Muscle of back (tissue), 13 donors: ENCODE measurements at places on chromosomes 7 and 10.

GRCh38 chr7:128084896-128085608 lies 53.8 kb upstream of the LRRC4 start:
- DNase-seq: no peak

GRCh38 chr7:112358513-112358912 lies 91.7 kb upstream of the IFRD1 start:
- no peak for DNase-seq

GRCh38 chr10:75672842-75673241 lies 241.4 kb downstream of the LRMDA start:
- DNase-seq: no peak

GRCh38 chr7:47785923-47786556 lies 162.2 kb downstream of the PKD1L1 start:
- no peak for DNase-seq

DNA sequence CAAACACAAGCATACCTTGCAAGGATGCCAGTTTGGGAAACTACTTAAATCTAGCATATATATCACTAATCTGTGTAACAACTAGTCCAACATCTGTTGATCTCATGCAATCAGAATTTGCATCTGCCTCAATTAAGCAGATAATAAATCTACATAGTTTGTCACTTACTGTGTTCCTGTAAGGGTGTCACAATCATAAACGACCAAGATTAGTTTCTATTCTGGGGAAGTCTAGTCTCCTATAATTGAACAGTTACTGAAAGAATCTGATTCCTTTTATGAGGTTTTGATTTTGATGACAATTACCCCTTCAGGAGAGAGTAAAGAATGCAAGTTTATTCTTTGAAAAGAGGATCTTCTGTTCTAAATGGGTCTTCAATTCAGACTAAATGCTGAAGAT lies 85.5 kb upstream of the LRRN3 start:
- DNase-seq: no peak

DNA sequence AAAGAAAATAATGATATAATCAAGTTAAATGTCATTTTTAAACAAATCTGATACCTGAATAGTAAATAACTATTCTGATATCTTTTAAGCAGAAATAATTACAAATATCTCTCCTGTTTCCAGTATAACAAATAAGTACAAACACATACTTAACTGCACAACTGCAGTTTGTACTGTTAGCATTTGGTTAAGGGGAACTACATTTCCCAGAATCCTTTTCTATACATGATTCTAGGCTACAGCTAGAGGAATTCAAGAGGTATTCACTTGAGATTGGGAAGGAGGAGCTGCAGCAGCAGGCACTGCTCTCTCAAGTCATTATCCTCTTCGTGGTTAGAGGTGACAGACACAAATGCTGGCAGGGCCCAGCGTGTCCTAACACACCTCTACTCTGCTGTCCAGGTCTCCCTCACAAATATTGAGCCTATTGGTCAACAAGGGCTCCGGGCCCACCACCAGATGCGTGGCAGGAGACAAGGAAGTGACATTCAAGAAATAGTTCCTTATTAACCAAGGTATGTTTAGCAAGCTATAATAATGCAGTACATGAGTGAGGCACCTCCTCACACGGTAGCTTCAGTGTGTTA lies 255.1 kb upstream of the MKLN1 start:
- DNase-seq: no peak

- no peak for DNase-seq
Measured at GRCh38 chr10:21141946-21142492, 244.9 kb upstream of the NEBL start.

DNA sequence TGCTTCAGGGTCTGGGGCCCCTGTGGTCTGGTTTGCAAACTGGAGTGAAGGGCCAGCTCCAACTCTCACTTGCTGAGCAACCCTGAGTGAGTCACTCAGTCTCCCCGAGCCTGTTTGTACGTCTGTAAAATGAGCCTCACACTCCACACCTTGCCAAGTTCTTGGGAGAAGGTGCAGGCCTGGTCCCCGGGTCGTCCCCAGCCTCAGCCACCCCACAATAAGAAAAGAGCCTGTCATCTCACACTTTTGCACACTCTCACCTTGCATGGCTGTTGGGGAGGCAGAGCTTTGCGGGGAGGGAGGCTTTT lies 5.2 kb downstream of the GRIFIN start:
- DNase-seq: no peak

- DNase-seq: no peak
Measured at GRCh38 chr7:155710530-155710929, 66.1 kb downstream of the RBM33 start.

DNA sequence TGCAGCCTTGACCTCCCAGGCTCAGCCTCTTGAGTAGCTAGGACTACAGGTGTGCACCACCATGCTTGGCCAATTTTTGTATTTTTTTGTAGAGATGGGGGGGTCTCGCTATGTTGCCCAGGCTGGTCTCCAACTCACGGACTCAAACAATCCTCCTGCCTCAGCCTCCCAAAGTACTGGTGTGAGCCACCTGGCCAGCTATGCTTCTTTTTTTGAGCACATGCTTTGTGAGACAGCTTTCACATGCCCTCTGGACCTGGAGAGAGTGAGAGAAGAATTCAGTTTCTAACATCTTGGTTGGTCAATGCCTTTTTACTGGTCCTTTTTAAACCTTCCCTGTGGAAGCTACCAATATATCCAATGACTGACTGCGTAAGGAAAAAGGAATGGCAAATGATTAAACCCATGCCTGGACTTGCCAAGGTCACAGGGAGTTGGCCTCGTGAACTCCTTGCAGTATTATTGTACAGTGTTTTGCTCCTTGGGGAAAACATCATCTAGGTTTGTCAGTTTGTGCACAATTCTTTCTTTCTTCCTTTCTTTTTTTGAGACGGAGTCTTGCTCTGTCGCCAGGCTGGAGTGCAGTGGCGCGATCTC lies 6.2 kb upstream of the FOXK1 start:
- DNase-seq: no peak

- no peak for DNase-seq
Measured at GRCh38 chr10:12852687-12853086, 148.8 kb downstream of the CCDC3 start.

DNA sequence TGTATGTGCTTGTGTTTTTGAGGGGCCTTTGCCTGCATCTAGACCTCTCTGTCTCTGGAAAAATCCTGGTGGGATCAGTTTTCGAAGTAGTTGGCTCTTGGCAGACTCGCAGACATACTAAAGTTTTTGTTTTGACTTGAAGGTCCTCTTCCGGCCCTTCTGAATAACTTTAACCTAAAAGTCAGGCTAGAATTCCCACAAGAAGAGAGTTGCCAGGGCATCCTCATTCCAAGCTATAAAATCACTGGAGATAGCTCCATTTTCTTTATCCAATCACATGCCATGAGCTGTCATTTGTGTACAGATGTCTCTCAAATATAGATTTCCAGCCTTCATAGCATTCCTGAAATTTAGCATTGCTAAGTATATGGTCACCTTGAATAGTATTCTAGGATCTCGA lies 967.8 kb downstream of the LRMDA start:
- no peak for DNase-seq

GRCh38 chr10:110868981-110869380 lies 2.7 kb upstream of the PDCD4 start:
- no peak for DNase-seq

- DNase-seq: no peak
Measured at GRCh38 chr7:98357751-98358161, 43.1 kb downstream of the BAIAP2L1 start.

- DNase-seq: no peak
Measured at GRCh38 chr10:114516356-114516755, 112.1 kb upstream of the AFAP1L2 start.

- no peak for DNase-seq
Measured at GRCh38 chr10:44388641-44389040, 3.7 kb upstream of the CXCL12 start.

DNA sequence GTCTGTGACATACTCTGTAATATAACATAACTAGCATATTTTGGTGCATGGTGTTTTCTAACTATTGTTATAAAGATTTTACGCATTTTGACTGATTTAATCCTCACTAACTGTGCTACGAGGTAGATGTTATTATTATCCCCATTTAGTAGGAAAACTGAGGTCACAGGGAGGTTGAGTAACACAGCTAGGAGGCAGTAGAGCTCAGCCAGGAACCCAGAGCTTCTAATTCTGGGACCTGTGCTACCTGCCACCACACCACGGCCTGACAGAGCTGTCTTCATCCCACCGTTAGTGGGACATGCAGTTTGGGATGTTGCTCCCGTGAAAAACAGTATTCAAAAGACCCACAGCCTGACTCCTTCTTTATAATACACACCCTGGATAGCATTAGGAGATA lies 962.5 kb downstream of the CNTNAP2 start:
- DNase-seq: no peak

DNA sequence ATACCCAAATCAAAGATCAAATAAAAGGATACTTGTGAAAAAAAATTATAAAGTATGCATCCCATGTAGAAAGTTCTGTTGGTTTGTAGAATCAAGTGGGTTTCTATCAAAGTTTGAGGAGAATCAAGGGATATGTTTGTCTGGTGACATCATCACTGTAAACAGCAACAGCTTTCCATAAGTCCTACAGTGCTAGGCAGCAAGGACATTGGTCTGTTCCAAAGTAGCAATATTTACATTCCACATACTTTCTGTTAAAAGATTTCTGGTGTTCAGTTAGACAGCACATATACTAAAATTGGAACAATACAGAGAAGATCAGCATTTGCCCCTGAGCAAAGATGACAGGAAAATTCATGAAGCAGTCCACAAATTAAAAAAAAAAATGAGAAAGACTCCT lies 683.9 kb downstream of the XPNPEP1 start:
- DNase-seq: no peak

GRCh38 chr7:113283861-113284260 lies 165.5 kb upstream of the SMIM30 start:
- DNase-seq: no peak

- DNase-seq: peak; percentile 22
Measured at GRCh38 chr10:69696073-69696731, 66.2 kb downstream of the FAM241B start.

- DNase-seq: no peak
Measured at GRCh38 chr10:57822965-57823364, 444.7 kb downstream of the IPMK start.

GRCh38 chr7:80147543-80148391 lies 13.1 kb downstream of the GNAI1 start:
- peak; percentile 73 for DNase-seq

DNA sequence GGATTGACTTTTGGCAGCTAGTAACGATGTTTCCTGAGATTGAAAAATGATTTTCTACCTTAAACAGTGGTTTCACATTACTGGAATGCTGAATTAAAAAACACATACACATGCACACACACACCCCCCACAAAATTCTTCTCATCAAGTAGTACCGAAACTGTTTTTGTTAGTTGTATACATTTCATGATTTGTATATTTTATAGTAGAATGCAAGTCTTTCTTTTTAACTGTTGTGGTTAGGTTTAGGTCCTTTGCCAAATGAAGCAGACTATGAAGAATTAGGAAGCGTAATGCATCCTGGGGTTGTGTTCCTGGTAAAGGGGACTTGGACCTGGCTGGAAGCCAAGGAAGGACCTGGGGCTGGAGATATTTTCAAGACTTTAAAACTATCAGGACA lies 505.8 kb downstream of the SUGCT start:
- DNase-seq: peak; percentile 26

GRCh38 chr10:96830511-96831199 lies 1.4 kb upstream of the LCOR start:
- DNase-seq: peak; percentile 76

GRCh38 chr10:25701652-25702051 lies 232.4 kb upstream of the MYO3A start:
- DNase-seq: no peak

DNA sequence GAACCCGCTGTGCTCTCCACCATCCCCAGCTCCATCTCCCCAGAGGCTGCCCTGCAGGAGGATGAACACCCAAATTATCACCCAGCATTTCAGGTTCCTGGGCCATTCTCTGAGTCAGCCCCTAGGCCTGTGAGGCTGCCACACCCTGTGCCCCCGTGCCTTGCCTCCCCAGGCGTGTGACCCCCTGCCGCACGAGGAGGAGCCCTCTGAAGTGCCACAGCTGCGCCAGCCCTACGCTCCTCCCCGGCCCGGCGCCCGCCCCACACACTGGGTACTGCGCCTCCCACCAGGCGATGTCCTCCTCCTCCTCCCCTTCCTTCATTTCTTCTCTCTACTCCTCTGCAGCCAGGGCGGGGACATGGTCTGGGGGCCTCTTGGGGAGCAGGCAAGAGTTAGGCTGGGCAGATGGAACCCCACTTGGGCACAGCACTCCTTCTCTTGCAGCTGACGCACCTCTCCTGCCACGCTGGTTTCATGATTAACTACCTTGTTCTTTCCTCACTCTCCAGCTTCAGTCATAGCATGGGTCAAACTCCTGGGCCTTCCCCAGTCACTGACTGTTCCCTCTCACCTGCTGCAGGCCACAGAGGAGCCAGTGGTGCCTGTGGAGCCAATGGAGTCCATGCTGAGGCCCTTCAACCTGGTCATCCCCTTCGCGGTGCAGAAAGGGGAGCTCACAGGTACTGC lies 12.7 kb upstream of the ATP6V1F start:
- DNase-seq: no peak

- no peak for DNase-seq
Measured at GRCh38 chr7:121633186-121633585, 237.1 kb upstream of the FAM3C start.

DNA sequence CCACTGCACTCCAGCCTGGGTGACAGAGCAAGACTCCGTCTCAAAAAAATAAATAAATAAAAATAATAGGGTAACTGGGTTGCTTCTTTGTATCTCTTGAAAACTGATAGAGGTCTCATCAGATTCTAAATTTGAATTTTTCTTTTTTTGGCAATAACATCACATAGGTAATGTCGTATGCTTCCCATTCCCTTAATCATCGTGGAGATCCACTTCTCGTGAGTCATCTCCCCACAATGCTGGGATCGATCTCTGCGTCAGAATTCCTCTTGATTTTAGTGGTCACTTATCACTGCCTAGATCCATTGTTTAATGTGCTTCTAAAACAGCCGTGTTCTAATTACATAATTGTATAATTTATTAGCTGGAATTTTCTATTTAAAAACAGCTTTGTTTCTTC lies 70.5 kb upstream of the DNAJB6 start:
- no peak for DNase-seq

GRCh38 chr7:14714161-14714728 lies 188.3 kb downstream of the DGKB start:
- no peak for DNase-seq
